ENCODE measurements at places on chromosomes 1 and 21. TPM values are rescaled to one million over a fixed set of nuclear protein-coding genes. Genes with fewer than 3 reads are reported as not detected.
A peak's percentile ranks its signal among the peaks of the same experiment; 100 is the strongest.

DNA sequence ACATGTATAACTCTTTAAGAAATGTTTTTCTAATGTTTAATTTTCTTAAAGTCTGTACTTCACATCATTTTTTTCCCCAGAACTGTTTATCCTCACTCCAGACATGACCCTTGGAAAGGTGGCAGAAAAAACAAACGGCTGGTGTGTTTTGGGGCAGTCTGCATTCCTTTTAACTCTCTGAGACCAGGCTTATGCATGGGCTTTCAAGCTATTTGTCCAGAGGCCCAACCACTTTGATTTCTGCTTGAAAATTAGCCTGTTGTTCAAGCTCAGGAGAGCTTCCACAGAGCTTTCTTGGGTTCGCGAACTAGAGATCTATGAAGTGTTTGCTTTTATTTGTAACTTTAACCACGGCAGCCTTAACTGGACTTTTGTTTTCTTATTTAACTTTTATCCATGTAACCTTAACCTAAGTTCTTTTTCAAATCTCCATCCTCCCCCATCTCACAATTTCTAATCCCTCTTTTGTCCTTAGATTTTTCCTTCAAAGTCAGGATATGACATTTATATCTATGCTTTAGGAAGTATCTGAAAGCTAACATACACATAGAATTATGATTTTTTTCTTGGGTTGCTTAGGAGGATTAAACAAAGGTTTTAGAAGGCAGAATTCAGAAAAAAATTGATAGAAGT, 111.8 kb downstream of the FGGY start:
- no peak for DNase-seq

DNA sequence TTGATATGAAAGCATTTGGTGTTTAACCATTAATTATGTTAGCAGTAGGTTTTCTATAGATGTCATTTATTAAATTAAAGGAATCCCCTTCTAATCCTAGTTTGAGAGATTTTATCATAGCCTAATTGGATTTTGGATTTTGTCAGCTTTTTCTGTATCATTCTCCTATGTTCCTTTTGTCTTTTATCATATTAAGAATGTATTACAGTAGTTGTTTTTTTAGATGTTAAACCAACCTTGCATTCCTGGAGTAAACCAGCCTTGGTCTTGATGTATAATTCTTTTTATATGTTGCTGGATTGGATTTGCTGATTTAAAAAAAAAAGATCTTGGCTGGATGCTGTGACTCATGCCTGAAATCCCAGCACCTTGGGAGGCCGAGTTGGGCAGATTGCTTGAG, 5.6 kb downstream of the SETDB1 start:
- DNase-seq = no peak

- no peak for DNase-seq
Observed at GRCh38 chr1:161826478-161826877, 60.4 kb downstream of the ATF6 start.

GRCh38 chr21:15669247-15669646, 60.5 kb upstream of the USP25 start:
- DNase-seq = no peak

DNA sequence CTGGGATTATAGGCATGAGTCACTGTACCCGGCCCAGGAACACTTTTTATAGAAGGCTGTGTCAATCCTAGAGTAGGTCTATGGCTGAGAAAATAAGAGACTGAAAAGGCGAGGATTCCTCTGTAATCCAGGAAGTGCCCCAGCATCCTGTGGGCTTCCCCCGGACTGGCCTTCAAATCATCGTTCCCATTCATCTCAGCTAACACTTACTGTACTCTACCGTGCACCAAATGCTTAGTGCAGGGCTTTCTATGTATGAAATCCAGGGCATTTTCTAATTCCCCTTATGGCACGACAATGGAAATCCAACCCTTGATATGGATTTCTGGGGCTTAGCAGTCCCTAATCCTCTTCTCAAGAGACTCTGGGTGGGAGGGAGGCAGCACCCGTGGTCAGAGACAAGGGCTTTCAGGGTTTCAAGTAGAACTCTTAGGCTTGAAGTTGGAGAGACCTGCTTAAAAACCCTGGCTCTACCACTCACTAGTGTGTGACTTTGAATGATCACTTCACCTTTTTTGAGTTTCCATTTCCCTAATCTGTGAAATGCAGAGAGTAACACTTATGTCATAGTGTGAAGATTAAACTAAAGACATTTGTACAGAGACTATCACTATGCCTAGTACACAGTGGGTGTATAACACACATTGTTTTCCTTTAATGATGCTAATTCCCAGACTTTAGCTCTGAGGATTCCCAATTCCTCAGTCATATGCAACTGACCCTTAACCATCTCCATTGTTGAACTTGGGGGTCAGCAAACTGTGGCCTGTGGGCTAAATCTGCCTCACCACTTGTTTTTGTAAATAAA, 20.3 kb downstream of the MECR start:
- DNase-seq = no peak

- DNase-seq = peak; percentile 87
Observed at GRCh38 chr1:111592389-111593361, 26.9 kb upstream of the RAP1A start.

GRCh38 chr1:153936011-153936802, 10.3 kb downstream of the DENND4B start:
- DNase-seq = no peak

DNA sequence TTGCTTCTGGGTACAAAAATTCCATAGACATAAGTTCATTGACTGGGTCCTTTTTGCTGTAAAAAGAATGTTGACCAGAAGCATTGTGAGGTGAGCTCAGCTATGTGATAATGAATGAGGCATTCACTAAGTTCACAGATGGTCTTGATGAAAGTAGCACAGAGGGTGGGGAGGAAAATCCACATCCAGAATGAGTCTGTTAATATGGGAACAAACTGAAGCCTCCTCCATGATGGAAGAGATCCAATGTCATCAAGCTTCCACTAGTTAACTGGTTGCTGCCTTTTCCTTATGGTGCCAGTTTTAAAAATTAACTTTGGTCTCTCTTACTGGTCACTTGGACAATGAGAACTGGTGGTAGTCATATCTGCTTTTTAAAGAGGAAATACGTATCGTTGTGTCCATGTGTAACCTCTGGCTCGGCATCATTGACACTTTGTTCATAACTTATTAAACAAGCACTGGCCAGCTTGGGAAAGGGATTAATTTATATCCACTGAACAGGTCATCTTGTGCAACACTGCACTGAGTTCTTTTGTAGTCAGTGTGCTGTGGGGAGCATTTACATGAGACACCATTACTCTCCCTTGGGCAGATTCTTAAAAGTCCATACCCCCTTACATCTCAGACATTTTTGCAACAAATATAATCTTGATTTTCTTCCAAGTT, 88.6 kb downstream of the ADAMTS1 start:
- no peak for DNase-seq

DNA sequence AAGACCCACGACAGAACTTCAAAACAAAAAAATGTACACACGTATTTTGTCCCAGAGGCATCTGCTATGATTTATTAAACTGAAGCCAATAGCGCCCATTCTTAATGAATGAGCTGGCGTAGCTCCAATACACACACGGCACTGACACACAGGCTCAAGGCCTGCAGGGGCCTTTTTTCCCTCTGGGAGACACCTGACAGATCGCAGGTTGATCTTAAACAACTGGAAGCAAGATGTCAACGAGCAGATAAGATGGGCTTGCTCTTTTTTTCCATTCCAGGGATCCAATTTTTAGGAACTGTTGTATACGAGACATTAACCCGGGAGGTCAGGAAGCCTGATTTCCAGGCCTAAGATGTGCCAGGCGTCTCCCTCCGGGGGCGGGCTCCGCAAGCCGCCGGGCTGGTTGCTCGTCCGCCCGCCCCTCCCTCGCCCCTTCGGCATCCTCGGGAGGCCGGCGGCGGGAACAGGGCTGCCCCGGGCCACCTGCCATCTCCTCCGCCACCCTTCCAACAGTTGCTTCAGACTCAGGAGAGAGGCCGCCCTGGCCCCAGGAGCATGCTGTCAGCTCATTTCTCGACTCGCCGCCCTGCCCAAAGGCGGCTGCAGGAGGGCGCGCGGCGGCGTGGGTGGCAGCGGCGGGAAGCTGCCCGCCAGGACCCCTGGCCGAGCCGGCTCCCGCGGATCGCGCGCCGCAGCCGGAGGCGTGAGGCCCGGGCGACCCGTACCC, 735 bp downstream of the TTC13 start:
- DNase-seq = peak; percentile 38

GRCh38 chr1:84985365-84985764, 11.5 kb downstream of the MCOLN2 start:
- no peak for DNase-seq

DNA sequence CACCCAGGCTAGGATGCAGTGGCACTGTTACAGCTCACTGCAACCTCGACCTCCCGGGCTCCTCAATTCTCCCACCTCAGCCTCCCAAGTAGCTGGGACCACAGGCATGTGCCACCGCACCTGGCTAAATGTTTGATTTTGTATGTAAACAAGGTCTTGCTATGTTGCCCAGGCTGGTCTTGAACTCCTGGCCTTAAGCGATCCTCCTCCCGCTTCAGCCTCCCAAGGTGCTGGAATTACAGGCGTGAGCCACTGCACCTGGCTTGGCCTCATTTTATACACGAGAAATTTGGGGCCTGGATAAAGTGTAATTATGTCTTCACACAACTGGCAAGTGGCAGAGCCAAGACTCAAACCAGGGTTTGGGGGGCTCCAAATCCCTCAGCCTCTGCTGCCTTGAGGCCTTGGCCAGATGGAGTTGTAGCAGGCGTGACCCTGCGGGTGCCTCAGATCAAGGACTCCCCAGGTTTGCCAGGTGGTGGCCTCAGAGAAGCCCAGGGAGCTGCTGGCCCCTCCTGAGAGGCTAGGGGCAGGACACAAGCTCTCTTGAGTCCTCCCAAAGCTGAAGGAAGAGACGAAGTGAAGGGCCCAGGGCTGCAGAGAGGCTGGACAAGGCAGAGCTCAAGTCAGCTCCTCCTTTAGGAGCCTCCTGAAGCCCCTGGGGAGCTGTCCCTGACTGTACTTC, 61.7 kb downstream of the MDM4 start:
- DNase-seq = no peak

DNA sequence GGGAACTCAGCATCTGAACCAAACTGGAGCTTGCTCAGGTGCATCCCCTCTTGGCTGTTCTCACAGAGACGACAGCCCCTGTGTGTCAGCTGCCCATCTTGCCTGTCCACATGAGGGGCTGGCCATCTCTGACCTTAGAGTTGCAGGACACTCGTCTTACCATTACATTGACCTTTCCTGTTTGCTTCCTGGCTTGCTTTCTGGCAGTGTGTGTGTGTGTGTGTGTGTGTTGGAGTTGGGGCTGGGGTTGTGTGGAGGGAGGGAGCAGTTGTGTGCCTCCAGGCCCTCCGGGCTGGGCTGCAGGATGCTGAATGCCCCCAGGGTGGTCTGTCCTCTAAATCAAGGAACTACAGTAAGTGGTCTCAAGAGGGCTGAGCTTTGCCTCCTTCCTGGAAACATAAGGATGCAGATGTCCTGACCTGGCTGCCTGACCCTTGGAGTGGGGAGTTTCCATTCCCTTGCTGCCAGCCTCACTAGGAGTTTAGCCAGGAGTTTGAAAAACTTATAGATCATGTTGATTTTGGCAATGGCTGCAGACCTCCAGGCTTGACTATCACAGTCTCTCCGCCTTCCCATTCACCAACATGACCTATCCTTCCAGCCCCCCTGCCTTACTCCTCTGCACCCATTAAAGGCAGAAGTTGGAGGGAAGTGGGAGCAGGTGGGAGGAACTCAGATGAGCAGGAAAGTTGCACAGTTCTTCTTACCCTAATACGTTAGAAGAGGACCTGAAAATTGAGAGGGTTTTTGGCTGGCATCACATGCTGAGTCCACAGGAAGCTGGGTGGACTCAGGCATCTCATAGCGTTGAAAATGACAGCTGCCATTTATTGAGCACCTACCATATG, 19.0 kb downstream of the RASSF5 start:
- DNase-seq = no peak

AMY1A gene
- total RNA-seq = 1.1 TPM

MRPL20 gene
- 69.1 TPM for total RNA-seq

S100A9 gene
- 69.7 TPM for total RNA-seq

PRPF38A gene
- total RNA-seq = 30.6 TPM

POU3F1 gene
- total RNA-seq = not detected

CD244 gene
- 1.2 TPM for total RNA-seq

OR2T10 gene
- total RNA-seq = not detected

HSD11B1 gene
- 2.4 TPM for total RNA-seq

ST6GALNAC3 gene
- 6.7 TPM for total RNA-seq

All from uterus (tissue), 4 donors.